ENCODE measurements at places on chromosomes 4 and X. TPM values are rescaled to one million over a fixed set of nuclear protein-coding genes. Genes with fewer than 3 reads are reported as not detected.
A peak's percentile ranks its signal among the peaks of the same experiment; 100 is the strongest.

The SPANXB1 gene
- total RNA-seq: 7.0 TPM

DNA sequence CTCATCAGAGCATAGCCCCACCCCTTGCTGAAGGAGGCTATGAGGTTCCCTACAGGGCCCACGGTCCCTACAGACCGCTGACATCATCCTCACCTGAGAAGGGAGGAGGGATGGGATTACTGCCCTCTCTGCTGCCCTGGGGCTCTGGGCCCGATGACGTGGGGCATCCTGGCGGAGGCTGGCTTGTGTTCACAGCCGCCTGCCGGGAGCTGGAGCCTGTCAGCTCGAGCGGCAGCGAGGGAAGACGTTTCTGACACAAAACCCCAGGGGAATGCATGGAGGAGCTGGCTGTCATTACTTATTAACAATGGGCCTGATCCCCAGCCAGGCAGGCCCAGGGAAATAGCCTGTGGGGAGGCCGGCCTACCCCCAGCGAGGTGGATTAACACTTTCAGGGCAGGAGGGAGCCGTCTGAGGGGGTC is 106.6 kb upstream of the ATP6AP2 start:
- no peak for DNase-seq

DNA sequence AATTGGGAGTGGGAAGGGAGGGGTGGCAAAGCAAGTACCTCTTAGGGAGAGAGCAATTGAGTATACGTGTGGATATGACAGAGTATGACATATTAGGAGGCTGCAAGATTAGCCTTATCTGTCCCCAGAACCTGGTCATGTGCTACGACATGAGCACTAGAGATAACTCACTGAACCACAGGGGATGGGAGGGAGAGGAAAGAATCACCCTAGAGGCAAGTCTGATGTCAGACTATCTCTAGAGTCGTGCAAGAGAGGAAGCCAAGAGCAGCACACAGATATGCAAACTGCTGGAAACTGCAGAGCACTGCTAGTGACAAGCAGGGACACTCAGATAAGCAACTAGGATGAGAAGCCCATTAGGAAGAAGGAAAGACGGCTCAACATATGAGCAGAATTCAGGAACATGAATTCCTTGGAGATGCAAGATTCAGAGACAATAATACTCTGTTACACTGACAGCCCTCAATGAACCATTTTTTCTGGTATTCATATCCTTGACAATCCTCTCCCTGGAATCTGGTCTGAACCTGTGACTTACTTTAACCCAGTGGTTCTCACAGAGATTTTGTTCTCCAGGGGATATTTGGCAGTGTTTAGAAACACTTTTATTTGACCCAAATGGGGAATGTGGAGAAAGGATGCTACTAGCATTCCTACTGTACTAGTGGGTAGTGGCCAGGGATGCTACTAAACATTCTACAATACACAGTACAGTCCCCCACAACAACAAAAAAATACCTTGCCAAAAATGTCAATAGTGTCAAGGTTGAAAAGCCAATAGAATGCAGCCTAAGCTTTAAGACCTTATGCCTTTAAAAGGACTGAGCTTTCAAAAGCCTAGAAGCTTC is 84.0 kb upstream of the BMP2K start:
- peak; percentile 32 for DNase-seq

The EXOC1L gene
- not detected for total RNA-seq

DNA sequence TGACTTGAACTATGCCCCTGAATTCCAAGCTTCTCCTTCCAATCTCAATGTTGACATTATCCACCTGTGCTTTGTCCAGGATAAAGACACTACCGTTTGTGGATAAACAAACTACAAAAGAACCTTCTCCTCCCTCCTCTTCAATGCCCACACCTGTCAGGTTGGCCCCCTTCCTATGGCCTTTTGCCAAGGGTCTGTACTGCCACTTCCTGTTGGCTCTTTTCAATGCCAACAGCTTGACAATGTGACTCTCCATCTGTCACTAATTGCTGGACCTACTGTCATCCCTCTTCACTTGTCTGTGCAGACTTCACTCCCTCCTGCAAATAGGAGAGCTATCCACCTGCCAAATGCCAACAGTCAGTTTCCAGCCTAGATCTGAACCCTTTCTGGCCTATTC is 35.8 kb upstream of the MID1 start:
- no peak for DNase-seq

DNA sequence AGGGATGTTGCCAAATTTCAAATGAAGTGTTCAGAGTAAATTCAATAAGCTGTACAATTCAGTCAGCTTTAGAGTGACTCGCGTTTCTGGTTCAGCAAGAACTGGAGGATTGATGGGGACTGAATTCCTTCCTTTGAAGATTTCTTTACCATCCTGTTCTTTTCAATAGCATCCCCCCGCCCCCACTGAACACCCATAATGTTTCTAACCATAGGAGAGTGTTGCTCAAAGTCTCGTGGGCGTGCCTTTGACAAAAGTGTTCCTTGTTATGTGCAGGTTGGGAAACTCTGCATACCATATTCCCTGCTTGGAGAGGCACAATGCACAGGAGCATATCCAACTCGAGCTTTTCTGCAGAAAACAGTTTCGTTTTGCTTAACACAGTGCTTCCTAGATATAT is 323.5 kb upstream of the CASK start:
- no peak for DNase-seq

GRCh38 chrX:6980981-6981380 is 166.5 kb upstream of the STS start:
- no peak for DNase-seq

- peak; percentile 15 for DNase-seq
These were observed 201.3 kb upstream of the GNPDA2 start for GRCh38 chr4:44927399-44928380.

- DNase-seq: no peak
These were observed 2.3 kb downstream of the HNRNPD start for GRCh38 chr4:82371497-82371896.

- no peak for DNase-seq
These were observed 7.9 kb downstream of the MAGEB18 start for GRCh38 chrX:26146024-26146423.

The TBX22 gene
- total RNA-seq: not detected

- peak; percentile 74 for DNase-seq
These were observed 43.5 kb downstream of the CLOCK start for GRCh38 chr4:55503169-55503568.

GRCh38 chr4:162506253-162506652 is 342.5 kb upstream of the FSTL5 start:
- no peak for DNase-seq

GRCh38 chrX:130049821-130050220 is 60.5 kb downstream of the ELF4 start:
- DNase-seq: no peak

The EDA gene
- total RNA-seq: under 0.01 TPM

GRCh38 chrX:118508635-118509034 is 13.0 kb downstream of the DOCK11 start:
- DNase-seq: no peak

DNA sequence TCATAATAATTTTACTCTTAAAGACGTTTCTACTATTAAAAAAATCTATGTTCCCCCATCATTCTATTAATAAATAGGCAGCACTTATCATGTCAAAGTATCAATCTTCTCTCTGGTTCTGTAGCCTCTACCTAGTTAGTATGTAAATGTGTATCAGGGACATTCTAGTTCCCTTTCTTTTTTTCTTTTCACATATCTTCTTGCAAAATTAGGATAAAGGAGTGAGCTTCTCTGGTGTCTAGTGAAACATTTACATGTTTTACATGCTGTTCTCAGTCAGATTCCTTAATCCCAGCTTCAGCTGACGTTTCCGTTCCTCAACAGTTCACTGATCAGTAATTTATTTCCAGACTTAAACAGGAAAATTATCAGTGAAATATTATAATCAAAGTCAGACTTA is 11.8 kb downstream of the PCDH10 start:
- no peak for DNase-seq

The MAML3 gene
- total RNA-seq: 3.2 TPM

The UGT2B11 gene
- not detected for total RNA-seq

The SULT1B1 gene
- total RNA-seq: not detected

The SLC30A9 gene
- 52.1 TPM for total RNA-seq

GRCh38 chr4:61445374-61446063 is 245.4 kb downstream of the ADGRL3 start:
- no peak for DNase-seq
